CD4-positive, CD25-positive, alpha-beta regulatory T cell (primary cell): ENCODE measurements at places on chromosomes 6 and 20. TPM values are rescaled to one million over a fixed set of nuclear protein-coding genes. Genes with fewer than 3 reads are reported as not detected.

The NRM gene
- total RNA-seq = 9.0 TPM

DNA sequence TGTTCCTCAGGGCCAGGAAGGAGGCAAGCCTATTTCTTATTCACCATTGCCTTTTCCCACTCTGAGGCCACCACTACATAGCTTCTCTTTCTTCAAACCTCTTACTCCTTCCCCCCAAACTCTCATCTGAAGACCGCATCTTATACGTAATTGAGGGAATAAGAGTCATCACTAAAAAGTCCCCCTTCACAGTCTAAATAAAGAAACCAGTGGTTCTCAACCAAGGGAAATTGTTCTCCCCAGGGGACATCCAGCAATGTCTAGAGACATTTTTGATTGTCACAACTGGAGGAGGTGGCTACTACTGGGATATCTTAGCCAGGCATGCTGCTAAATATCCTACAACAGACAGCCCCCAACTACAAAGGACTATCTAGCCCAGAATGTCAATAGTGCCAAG, 327.6 kb upstream of the CNR1 start:
- H3K4me1 ChIP-seq = no peaks in the 10 kb centered on the region
- H3K4me3 ChIP-seq = no peak overlapping the region
- H3K27ac ChIP-seq = no peak overlapping the region
- no peaks in the 10 kb centered on the region for H3K36me3 ChIP-seq
- no peak for DNase-seq

- DNase-seq = no peak
- no peaks in the 10 kb centered on the region for H3K27me3 ChIP-seq
- H3K27ac ChIP-seq = no peak overlapping the region
- no peak overlapping the region for H3K4me3 ChIP-seq
Observed at GRCh38 chr20:57474205-57474604, 50.7 kb downstream of the CTCFL start.

- H3K27ac ChIP-seq = no peak overlapping the region
- H3K36me3 ChIP-seq = peaks cover 22% of the 10 kb centered on the region
- H3K4me3 ChIP-seq = no peak overlapping the region
- H3K27me3 ChIP-seq = no peaks in the 10 kb centered on the region
- H3K4me1 ChIP-seq = peaks cover 19% of the 10 kb centered on the region
- no peak for DNase-seq
Observed at GRCh38 chr20:32236048-32236533, 28.4 kb downstream of the POFUT1 start.

- DNase-seq = no peak
- H3K27me3 ChIP-seq = no peaks in the 10 kb centered on the region
- no peak overlapping the region for H3K4me3 ChIP-seq
- no peak overlapping the region for H3K27ac ChIP-seq
- H3K4me1 ChIP-seq = no peaks in the 10 kb centered on the region
Observed at GRCh38 chr6:14759976-14760672, 485.7 kb upstream of the JARID2 start.

DNA sequence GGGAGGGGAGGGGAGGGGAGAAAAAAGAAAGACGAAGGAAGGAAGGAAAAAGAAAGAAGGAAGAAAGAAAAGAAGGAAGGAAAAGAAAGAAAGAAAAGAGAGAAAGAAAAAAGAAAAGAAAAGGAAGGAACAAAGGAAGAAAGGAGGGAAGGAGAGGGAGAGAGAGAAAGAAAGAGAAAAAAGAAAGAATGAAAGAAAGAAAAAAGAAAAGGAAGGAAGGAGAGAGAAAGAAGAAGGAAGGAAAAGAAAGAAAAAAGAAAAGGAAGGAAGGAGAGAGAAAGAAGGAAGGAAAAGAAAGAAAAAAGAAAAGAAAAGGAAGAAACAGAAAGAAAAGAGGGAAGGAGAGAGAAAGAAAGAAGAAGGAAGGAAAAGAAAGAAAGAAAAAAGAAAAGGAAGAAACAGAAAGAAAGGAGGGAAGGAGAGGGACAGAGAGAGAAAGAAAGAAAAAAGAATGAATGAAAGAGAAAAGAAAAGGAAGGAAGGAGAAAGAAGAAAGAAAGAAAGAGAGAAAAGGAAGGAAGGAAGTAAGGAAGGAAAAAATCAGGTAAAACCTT, 225.3 kb downstream of the TPBG start:
- H3K4me1 ChIP-seq = no peaks in the 10 kb centered on the region
- H3K36me3 ChIP-seq = no peaks in the 10 kb centered on the region
- DNase-seq = no peak
- H3K27ac ChIP-seq = no peak overlapping the region
- H3K27me3 ChIP-seq = no peaks in the 10 kb centered on the region

GRCh38 chr6:168099201-168100010, 20.4 kb upstream of the FRMD1 start:
- H3K36me3 ChIP-seq = no peaks in the 10 kb centered on the region
- H3K27me3 ChIP-seq = no peaks in the 10 kb centered on the region
